ENCODE measurements at places on chromosomes 4 and X. TPM values are rescaled to one million over a fixed set of nuclear protein-coding genes. Genes with fewer than 3 reads are reported as not detected.

GRCh38 chrX:43469391-43470054 is 186.6 kb upstream of the MAOA start:
- no peak for DNase-seq

DNA sequence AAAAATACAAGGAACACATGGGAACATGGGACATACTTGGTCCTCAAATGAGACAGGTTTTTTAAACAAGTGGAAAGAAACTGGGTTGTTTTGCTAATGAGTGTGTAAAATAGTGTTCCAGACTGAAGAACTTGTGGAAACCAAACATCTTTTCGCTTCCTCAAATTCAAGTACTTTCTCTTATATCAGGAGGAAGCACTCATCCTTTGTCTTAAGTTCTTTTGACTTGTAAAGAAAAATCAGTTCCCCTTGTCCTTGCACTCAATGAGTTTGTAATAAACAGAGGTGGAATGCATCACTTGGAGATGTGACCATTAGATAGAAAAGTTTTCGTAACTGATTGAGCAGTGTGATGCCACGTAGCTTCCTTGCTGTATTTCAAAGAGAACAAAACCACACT is 101.1 kb downstream of the PHOX2B start:
- DNase-seq = no peak

DNA sequence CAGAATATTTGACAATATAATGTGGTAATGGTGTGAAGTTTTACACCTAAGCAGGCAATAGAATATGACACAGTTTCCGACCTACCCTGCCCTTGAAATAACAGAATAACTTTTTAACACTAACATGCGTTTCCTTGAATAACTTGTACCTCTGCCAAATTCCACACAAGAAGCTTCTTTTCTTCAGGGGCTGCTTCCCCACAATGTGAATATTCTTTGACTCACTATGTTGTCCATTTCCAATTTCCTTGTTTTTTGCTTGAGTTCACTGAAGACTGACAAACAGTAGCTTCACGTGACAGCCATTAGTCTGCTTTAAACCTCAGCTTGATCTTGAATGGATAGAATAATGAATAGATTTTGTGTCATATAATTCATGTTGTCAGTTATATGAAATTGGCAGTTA is 14.3 kb downstream of the SHROOM3 start:
- peak; percentile 38 for DNase-seq

- DNase-seq = no peak
Observed at GRCh38 chr4:105108971-105109370, 37.7 kb upstream of the TET2 start.

DNA sequence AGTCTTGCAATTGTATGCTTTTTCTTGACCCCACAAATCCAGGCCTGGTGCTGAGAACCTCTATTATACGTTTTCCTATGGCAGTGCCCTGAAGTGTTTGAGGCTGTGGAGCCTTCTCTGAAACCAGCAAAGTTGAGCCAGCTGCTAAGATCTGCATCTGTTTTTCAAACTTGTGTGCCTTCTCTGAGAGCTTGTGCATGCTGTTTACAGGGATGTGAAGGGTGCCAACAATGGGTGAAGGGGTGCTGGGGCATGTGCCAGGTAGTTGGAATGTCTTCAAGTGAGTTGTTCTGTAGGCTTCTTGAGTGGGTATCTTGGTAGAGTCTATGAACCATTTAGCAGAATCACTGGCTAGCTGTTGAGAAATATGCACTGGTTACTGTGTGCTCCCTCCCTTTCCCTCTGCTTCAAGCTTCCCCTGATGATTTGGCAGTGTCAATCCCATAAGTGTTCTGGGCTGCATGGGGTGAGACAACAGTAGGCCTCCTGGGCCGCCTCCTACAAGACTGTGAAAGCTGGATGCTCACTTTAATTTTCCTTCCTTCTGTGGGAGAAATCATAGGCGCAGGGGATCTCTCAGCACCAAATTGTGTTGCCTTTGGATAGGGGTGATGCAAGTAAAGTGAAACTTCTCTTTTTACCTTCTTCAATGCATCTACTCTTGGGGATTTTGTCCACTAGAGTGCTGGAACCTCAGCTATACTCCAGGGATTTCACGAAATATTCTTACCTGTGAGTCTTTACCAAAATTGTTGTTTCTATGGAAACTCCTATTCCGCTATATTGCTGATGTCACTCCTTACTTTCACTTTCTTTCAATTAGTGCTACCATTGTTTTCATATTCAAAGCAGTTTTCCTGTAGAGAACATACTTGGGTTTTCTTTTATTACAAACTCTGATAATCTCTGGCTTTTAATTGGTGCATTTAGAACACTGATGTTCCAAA is 30.0 kb downstream of the ITM2A start:
- DNase-seq = no peak

GRCh38 chrX:21683941-21684340 is 25.8 kb upstream of the KLHL34 start:
- no peak for DNase-seq

GRCh38 chrX:107146670-107147069 is 28.0 kb upstream of the RBM41 start:
- peak; percentile 89 for DNase-seq

DNA sequence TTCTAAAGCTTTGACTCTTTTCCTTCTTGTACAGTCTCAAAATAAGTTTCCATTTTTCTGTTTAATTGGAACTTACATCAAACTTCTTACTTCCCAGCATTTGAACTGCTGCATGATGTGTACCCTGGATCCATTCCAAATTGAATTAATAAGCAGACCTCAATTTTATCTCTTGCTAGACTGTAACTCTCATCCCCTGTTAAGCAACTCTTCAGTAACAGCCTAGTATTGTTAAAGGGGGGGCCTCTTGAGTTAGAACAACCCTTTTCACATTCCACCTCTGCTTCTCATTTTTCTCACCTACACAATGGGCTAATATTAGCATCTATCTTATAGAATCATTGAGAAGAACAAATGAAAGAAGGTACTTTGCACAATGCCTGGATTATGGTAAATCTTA is 169.4 kb downstream of the IL1RAPL1 start:
- DNase-seq = no peak

GRCh38 chrX:3659761-3660160 is 53.7 kb downstream of the PRKX start:
- DNase-seq = no peak

- DNase-seq = no peak
Observed at GRCh38 chr4:74904509-74905065, 28.3 kb upstream of the PARM1 start.

- DNase-seq = no peak
Observed at GRCh38 chr4:173573286-173573685, 43.3 kb upstream of the HAND2 start.

DNA sequence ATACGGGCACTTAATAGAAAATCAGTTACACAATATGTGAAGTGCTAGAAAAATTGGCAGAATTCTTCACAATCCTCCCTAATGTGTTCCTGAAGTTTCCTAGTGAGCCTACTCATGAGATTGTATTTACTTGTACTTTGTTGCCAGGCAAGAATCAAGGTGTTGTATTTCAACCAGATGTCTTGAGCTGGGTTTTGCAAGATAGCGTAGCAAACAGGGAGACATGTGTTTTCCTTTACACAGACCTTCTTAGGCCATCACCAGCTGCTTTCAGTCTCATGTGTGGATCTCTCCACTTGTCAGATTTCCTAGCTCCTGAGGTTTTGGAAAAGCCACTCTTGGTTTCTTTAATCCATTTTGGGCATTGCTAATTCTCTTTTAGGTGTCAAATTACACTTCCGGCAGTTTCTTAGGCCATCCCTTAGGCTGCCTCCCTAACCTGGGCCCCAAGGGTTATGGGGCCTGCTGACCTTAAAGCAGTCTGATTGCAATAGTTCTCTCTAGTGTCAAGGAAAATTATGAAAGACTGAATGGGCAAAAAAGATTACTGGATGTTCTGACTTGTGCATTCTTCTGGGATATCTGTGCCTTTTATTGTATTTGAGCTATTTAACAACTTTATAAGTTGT is 12.2 kb upstream of the EDA start:
- peak; percentile 3 for DNase-seq

DNA sequence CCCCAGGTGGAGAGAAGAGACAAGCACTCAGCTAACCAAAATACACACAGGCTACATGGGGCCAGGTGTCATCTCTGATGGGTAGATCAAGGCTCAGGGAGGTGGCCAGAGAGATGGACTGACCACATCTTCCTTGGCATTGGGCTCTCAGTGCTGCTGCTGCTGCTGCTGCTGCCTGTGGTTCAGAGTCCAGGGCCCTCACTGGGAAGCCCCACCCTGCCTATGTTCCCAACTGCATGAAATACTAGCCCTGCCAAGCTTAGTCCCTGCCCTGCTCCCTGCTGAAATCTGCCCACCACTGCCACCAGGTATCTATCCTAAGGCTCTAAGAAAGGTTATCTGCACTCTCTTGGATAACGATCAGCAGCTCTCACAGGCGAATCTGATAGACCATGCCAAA is 118.7 kb downstream of the EFHC2 start:
- DNase-seq = no peak

DNA sequence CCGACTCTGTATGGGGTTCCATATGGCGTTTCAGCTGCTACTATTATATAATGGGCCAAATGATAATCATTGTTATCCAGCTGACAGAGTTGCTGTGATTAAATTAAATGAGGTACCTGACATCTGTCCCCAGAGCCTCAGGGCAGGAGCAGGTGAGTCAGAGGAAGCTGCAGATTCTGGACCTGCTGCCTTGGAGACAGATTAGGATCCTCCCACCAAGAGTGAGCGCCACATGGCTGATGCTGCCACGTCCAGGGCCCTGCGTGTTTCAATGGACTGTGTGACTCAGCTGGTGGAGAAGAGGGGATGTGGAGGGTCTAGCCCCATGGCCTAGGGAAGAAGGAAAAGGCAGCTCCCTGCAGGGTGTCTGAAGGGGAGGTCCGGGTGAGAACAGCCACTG is 28.3 kb upstream of the UXT start:
- peak; percentile 32 for DNase-seq

- DNase-seq = peak; percentile 85
Observed at GRCh38 chrX:31223817-31224216, 152.0 kb upstream of the FTHL17 start.

- no peak for DNase-seq
Observed at GRCh38 chr4:47519239-47519883, 34.3 kb downstream of the ATP10D start.

DNA sequence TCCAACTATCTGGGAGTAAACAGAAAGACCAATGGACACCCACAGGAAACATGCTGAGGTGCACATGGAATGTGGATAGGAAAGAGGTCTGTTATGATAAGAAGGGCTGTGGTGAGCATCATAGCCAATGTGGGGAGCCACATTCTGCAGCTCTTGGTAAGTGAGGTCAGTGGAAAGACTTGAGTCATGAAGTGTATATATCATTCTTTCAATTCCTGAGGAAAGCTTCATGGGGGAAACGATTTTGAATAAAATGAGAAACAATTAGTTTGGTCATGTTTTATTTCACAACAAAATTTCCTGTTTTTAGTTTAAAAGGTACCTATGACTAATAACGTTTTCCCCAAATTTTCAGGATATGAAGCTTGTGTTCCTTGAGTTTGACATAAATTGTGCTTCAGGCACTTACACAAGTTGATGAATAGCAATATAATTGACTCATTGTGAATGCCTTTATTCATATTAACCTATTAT is 41.4 kb upstream of the RASSF6 start:
- peak; percentile 94 for DNase-seq

DNA sequence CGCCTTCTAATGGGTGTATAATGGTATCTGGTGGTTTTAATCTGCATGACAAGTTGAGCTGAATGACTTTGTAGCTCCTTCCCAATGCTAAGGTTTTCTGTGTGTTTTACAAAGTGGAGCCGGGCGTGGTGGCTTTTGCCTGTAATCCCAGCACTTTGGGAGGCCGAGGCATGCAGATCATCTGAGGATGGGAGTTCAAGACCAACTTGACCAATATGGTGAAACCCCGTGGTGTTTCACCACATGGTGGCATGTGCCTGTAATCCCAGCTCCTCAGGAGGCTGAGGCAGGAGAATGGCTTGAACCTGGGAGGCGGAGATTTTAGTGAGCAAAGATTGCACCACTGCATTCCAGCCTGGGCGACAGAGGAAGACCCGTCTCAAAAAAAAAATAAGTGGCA is 28.9 kb downstream of the ARFIP1 start:
- DNase-seq = no peak

DNA sequence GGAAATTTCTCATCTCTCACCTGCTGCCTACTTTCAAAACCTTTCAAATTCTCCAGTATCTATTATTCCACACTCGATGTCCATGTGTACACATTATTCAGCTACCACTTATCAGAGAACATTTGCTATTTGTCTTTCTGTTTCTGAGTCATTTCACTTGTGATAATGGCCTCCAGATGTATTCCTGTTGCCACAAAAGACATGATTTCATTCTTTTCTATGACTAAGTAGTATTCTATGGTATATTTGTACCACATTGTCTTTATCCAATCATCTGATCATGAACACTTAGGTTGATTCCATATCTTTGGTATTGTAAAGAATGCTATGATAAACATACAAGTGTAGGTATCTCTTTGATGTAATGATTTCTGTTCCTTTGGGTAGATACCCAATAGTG is 310.1 kb upstream of the SPOCK3 start:
- DNase-seq = peak; percentile 69

The CT55 gene
- total RNA-seq = not detected

The MAGEC2 gene
- not detected for total RNA-seq

The TMPRSS11B gene
- total RNA-seq = 0.79 TPM

The TBL1X gene
- total RNA-seq = 14.2 TPM

The TMPRSS11A gene
- not detected for total RNA-seq

The MUC7 gene
- not detected for total RNA-seq

The PDLIM3 gene
- total RNA-seq = 1.6 TPM

All from bronchial epithelial cell (primary cell).